ENCODE measurements at places on chromosomes 3 and 15.

- no peak for DNase-seq
Observed at GRCh38 chr15:90812958-90813265, 55.5 kb upstream of the FURIN start.

DNA sequence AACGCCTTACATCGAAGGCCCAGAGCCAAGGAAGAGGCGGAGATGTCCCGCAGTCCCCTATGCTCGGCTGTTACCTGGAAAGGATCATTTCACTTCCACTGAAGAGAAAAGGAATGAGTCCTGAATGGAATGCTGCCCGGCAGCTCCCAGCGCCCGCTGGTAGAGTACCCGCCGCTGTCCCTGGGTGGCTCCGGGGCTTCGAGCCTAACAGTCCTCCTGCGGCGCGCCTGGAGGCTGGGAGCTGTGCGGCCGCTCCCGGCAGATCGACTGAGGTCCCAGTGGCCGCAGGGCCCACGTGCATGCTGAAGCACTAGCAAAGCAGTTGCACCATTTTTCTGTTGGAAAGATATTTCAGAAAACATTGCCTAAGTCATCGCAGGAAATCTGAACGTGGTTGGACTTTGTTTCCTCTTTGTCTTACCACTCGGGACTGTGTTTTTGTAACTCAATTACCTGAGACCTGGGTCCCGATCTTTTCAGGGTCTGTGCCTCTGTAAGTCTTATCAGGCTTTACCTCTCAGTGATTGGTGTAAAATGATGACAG is 984 bp downstream of the RNU6-1 start:
- DNase-seq = no peak

- no peak for DNase-seq
Observed at GRCh38 chr3:154584974-154585373, 155.0 kb upstream of the GPR149 start.

DNA sequence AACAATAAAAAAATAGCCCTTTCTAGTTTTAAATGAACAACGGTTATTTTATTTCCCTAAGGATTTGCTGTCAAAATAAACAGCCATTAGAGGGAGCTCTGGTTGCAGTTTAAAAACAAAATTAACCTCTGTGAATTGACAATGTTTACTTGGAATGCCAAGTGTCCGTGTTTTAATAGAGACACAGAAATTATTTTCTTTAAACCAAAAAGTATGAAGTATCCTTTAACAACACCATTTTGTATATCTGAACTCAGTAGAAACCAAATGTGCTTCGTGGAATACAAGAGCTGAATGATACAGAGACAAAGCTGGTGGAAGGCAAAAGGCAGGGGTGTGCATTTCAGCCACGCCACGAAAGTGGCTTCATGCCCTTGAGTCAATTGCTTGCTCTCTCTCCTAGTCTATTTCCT is 74.4 kb downstream of the MOBP start:
- DNase-seq = no peak

DNA sequence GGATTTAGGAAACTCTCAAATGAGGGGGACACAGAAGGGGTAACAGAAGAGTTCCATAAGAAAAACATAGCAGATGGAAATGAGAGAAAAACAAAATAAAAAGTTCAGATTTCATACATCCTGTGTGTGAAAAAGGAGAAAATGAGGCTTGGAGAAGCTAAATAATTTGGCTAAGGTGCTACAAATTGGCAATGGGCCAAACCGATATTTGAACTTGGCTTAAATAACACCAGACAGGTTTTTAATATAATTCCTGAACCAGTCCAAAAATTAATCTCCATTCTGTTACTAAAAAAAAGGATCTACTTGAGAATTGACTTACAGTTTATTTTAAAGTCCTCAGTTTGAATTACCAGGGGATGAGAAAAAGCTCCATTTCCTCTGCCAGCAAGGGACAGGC is 342.9 kb upstream of the DPH6 start:
- no peak for DNase-seq

DNA sequence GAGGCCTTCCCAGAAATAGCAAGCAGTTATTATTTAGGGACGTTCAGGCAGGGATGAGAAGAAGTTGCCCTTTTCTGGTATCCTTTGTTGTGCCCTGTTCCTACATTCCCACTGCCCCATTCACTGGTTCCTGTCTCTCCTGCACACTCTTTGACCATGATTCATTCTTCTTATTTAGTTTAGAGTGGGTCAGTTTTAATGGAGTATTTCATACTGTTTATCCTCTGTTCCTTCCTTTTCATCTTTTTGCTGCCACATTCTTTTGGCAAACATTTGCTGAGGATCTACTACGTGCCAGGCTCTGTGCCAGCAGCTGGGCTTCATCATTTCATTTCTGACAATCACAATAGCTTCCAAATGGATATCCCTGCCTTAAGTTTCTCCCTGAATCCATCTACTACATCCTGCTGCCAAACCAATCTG is 11.8 kb upstream of the EID1 start:
- no peak for DNase-seq

DNA sequence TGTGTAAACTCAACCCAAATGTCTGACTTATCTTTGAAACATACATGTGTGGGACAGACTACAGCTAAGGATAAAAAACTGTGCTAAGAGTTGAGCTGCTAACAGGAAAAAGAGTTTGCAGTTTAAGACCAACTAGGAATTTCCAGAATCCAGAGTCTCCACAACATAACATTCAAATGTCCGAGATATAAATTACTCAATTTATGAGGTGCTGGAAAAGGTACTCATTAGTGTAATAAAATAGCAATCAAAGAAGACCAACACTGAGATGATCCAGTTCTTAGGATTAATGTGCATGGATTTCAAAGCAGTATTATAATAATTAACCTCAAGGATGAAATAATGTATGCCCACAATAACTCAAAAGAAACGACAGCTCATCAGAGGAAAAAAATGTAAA is 426.5 kb upstream of the KCNMB2 start:
- no peak for DNase-seq

DNA sequence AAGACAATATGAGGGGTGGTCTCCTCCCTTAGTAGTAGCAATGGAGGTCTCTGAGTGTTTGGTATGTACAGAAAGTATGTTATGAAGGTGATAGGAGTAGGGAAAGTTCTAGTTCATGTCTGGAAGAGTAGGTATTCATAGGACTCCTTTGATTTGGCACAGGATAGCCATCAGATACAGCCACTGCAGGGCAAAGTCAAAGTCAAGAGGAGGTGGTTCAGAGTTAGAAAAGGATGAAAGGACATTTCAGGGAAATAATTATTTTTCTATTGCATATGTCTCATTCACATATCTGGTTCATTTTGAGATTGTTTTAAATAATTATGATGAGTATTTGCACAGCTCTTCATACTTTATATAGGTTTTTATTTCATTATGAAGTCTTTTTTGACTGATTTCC is 381.1 kb downstream of the MFSD1 start:
- DNase-seq = no peak

- no peak for DNase-seq
Observed at GRCh38 chr15:70323111-70323851, 225.6 kb upstream of the TLE3 start.

DNA sequence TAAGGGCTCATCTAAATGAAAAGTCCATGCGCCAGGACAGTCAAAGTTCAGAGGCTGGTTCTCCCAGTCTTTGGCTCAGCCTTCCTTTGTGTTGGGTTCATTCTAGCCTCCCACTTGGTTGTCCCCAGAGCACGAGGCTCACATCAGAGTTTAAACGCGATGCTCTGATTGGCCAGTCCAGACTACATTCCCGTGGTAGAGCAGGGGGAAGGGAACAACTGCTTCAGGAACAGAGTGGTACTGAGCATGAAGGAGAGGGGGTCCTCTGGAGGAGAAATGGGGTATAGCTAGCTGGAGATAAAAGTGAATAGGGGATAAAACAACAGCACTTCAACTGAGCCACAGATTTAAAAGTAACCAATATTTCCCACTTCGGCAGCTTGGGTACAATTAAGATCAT is 32.2 kb downstream of the ANAPC13 start:
- DNase-seq = no peak

- no peak for DNase-seq
Observed at GRCh38 chr3:186993210-186993782, 63.0 kb downstream of the ST6GAL1 start.

DNA sequence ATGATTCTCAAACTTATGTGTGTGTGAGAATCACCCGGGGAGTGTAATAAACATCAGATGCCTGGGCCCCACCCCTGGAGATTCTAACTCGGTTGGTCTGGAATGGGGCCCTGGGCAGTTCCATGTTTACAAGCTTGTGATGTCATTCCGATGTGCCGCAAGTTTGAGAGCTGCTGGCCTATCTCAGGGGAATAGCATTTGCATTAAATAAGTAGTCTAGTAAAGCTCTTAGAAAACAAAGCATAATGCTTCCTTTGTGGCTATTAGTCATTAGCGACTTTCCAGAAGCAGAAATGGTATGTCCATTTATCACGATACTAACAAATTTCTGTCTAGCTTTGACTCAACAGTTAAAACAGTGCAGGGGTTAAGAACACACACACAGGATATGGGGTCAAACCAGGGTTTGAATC is 20.9 kb downstream of the PGBD4 start:
- no peak for DNase-seq

GRCh38 chr3:120608506-120608905 is 12.4 kb downstream of the NDUFB4 start:
- no peak for DNase-seq

- no peak for DNase-seq
Observed at GRCh38 chr15:84702961-84703482, 12.9 kb downstream of the SEC11A start.

GRCh38 chr15:69574506-69574905 is 121.9 kb downstream of the RPLP1 start:
- DNase-seq = no peak

GRCh38 chr3:48273594-48274211 is 32.8 kb downstream of the ZNF589 start:
- DNase-seq = no peak

GRCh38 chr3:45437383-45437782 is 49.0 kb downstream of the LARS2 start:
- DNase-seq = no peak

DNA sequence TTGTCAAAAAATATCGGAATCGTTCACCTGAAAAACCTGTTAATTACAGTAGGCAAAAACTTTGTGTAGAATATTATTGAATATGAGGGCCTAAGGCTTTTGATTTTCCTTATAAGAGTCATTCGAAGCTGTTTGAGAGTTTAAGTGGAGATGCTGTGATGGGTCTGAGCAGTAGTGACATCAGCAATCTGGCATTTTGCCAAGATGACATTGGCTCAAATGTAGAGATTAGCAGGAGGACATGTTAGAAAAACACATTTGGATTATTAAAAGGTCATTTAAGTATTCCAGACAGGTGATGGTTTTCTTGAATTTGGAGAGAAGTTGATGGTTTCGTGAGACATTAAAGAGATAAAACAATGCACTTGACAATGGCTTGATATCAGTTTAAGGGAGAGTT is 12.9 kb downstream of the OR5AC2 start:
- DNase-seq = no peak

DNA sequence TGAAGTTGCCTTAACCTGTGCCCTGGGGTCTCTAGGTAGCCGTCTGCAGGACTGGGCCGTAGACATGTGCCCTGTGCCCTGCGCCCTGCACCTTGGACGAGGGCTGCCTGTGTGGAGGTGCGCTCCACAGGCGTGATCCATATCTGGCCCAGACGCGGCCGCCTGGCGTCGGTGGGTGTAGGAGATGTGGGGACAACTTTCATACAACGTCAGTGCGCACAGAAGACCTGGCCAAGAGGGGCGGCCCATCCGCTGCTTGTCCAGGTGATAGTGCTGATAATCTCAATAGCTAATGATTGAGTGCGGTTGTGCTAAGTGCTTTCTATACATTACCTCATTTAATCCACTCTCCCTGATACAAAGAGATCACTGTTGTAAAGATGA is 665 bp upstream of the RASGRP1 start:
- no peak for DNase-seq

- no peak for DNase-seq
Observed at GRCh38 chr15:28123408-28124023, 24.4 kb upstream of the OCA2 start.

GRCh38 chr3:25843332-25843731 is 53.4 kb downstream of the OXSM start:
- DNase-seq = no peak

GRCh38 chr3:33858131-33858530 is 59.7 kb downstream of the PDCD6IP start:
- DNase-seq = no peak

- no peak for DNase-seq
Observed at GRCh38 chr3:42660898-42661297, 7.4 kb downstream of the ZBTB47 start.

DNA sequence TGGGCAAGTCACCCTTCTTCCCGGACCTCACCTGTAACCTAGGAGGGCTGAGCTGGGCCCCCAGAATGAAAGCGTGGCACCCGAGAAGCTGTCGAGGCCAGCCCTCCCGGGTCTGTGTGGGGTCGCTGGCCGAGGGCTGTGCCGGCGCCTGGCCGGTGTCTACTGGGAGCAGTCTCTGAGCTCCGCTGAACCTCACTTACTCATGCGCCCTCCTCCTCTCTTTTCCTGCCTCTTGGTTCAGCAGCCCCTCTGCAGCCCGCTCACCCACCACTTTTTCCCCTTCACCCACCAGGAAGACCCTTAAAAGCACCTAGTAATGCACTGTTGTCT is 419 bp downstream of the HYKK start:
- DNase-seq = no peak

DNA sequence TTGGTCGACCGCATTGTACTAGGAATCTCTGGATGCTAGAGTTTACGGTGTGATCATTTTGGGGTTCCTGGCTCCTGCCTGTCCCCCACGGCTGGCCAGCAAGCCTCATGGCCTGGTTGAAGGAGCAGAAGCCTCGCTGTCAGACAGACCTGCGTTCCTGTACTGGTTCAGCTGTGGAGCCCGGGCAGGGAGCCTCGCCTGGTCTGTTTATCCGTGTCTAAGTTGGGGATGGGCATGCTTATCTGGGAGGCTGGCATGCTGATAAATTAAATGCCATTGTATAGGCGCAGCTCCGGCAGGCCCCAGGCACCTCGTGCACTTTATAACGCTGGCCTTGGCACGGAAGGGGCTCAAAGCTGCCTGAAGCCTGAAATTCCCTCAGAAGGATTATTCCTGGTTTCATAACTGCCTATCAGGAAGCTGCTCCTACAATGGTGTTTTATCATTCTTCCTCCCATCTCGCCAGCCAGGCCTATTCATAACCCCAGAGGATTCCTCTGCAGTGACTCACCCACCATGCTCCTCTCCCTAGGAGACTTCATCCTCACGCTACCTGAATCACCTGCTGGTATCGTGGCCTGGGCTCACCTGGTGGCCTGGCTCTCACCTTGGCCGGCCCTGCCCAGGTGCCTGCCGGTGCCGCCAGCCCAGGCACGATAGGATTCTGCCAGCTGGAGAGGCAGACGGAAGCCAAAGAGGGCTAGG is 110.9 kb downstream of the ASB7 start:
- DNase-seq = no peak

DNA sequence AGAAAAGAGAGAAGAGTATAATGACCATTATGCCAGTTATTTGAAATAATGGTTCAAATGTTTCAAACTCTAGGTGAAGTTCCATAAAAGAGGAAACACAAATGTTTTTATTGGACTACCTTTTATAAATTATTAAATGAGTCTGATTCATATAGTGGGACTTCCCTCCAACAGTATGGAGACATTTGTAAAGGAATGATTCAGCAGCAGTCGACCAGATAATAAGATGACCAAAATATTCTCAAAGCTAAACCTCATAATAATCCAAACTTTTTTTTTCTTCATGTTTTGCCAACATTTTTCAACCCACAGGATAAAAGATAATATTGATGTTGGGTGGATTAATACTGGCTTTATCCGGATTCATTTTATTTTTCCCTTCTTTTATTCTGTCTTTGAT is 18.8 kb downstream of the TIPARP start:
- no peak for DNase-seq

GRCh38 chr15:43390723-43391122 is 19.8 kb downstream of the TUBGCP4 start:
- no peak for DNase-seq
